ENCODE measurements at places on chromosomes 2 and 18.

DNA sequence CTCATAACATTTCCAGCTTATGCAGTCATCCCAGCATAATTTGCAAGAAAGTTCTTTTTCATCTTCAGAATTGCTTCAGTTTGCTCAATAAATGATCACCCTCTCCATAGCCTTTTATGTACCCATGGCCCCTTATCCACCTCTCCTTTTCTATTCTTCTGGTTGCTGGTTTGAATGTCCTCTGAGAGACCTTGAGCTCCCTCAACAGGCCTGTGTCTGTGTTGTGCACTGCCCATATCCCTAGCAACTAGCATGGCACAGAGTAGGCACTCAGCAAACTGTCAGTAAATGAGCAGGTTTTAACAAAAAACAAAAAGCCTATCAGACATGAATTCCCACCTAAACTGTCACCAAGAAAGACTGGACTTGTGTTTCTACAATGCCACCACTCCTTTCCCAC is 160.5 kb downstream of the AKAIN1 start:
- DNase-seq, result no peak

DNA sequence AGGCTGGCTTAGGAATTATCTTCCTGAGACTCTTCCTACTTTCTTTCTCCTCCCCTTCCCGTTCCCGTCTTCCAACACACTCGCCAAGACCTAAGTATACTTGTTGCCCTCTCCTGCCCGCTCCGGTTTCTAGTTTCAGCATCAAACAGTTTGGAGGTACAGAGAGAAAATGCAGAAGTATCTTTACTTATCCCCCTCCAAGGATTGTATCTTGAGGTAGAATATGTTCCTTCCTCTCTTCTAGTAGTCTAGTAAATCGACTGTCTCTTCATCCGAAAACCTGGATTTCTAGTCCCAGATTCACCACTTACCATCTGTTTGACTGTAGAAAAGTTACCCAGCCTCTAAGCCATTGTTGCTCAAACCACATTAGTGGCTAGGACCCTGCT is 755 bp downstream of the EIF4E2 start:
- DNase-seq, result no peak

- no peak for DNase-seq
Observed at GRCh38 chr2:88483200-88483599, 30.7 kb upstream of the FOXI3 start.

GRCh38 chr2:27962006-27962405 is 71.5 kb downstream of the BABAM2 start:
- no peak for DNase-seq

DNA sequence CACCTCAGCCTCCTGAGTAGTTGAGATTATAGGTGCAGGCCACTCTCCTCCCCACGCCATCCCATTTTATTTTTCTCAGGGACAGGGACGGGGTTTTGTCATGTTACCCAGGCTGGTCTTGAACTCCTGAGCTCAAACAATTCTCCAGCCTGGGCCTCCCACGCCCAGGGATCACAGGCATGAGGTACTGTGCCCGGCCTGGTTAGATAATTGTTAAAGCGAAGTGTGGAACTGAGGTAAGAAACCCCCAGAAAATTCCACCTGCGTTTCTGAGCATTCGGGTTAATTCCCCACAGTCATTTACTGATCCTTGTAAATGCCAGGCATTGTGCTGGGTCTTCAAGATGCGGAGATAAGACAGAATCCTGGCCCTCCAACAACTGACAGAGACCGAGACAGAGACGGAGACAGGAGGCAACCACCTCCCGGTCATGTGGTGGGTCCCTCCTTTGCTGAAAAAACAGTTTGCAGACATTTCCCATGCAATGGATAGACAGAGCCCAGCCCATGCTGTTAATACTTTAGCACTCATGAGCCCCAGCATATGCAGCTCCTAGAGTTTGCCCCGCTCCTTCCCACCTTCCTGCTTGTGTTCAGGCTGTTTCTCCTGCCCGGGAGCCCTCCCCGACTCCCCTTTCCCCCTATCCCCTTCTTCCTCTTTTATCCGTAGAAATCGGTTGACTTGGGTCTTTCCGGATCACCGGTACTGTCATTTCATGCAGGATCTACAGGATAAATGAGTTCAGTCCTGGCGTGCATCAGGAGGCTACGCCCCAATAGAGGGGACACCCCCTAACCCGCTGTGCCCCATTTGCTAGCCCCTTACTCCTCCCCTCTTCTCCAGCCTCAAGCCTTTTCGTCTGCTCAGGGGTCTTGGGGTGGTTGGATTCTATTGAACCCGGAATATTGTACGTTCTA is 1.6 kb upstream of the RHOB start:
- no peak for DNase-seq

- DNase-seq, result peak; percentile 31
Observed at GRCh38 chr2:184006998-184007397, 591.3 kb upstream of the ZNF804A start.

DNA sequence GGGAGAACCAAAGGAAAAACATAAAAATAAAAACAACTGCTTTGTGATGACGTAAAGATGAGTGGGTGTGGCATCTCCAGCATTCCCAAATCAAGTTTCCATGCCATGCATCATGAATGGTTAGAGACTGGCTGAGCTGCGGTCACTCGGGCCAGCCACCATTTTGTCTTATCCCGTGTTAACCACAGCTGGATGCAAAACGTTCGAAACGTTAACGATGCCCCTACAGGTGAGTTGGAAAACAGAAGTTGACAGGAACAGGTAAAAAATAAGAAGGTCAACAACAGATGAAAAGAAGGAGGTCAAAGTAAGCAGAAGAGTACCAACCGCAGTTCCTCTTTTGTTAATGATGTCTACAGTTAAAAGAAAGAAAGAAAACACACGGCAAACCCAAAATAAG is 411.1 kb downstream of the NRXN1 start:
- no peak for DNase-seq

DNA sequence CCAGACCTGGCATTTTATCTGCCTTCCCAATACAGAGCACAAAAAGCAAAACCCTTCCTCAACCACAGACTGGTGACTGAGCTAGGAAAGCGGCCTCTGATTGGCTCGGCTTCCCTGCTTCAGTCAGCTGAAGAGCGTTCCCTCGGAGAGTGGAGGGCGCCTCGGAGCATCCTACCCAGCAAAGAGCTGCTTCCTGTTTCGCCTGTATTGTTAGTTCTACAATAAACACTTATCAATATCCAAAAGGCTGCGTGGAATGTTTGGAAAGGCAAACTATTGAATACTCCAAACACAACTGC is 125.0 kb downstream of the CACNB4 start:
- DNase-seq, result peak; percentile 42

DNA sequence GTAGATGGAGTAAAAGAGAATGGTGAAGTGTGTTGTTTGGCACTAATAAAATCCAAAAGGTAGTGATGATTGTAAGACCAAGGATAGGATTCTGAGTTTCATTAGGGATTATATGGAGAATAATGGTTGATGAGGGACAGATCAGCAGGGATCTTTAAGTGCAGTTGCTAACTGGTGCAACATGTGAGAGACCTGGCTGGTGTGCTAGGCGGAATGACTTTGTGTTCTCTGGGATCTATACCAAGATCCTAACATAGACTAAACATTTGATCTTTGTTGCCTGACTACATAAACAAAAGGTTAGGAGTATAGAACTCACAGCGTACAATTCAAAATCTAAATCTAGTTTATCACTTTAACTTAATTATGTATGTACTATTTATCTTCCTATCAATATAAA is 135.4 kb downstream of the PTRHD1 start:
- no peak for DNase-seq

DNA sequence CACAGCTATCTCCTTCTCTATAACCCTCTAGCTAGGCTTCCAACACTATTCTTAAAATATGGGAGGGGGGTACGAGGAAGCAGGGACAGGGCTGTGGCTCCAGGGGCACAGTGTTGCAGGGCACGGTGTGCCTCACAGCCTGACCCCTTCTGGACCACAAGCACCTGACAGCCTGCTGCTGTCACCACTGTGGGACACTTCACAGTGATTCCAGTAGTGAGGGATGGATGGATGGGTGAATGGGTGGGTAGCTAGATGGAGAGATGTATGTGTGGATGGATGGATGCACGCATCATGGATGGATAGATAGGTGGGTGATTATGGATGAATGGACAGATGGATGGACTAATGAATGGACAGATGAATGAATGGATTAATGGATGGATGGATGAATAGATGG is 21.6 kb downstream of the PXDN start:
- DNase-seq, result no peak

GRCh38 chr2:238911376-238912227 is 63.7 kb downstream of the TWIST2 start:
- DNase-seq, result no peak

GRCh38 chr2:217622205-217623060 is 380.4 kb downstream of the TNS1 start:
- DNase-seq, result peak; percentile 52
